ENCODE measurements at places on chromosomes 13 and 19.

DNA sequence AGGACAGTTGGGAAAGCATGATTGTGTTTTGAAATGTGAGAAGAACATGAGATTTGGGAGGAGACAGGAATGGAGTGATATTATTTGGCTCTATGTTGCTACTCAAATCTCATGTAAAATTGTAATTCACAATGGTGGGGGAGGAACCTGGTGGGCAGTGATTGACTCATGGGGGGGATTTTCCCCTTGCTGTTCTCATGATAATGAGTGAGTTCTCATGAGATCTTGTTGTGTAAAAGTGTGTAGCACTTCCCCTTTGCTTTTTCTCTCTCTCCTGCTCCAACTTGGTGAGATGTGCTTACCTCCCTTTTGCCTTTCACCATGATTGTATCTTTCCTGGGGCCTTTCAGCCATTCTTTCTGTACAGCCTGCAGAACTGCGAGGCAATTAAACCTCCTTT, 1261.0 kb upstream of the ATXN8OS start:
- DNase-seq, result no peak

- DNase-seq, result no peak
Observed at GRCh38 chr13:92989301-92989700, 237.3 kb upstream of the GPC6 start.

GRCh38 chr19:49685845-49686332, 3.5 kb upstream of the ADM5 start:
- no peak for DNase-seq

DNA sequence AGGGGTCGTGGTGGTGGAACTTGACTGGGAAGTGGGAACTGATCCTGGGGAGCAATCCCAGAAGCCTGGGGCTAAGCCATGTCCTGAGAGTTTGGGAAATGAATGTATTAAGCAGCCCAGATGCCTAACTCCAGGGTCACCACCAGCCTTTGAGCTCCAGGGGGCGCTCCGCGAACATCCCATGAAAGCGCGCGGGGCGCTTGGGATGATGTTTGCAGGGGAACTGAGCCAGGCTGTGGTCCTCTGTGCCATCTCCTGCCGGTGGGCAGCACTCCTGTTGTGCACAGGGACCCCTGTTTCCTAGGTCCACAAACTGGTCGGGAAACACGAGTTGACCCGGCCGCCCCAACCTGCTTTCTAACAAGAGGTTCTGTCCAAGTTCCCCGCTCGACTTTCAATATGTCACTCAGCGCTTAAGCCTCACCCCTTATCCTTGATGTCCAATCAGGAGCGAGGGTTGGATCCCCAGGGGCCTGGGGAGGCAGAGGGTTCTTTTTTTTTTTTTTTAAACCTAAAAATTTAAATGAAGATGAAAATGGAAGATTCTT, 14.4 kb downstream of the LEUTX start:
- DNase-seq, result peak; percentile 67

DNA sequence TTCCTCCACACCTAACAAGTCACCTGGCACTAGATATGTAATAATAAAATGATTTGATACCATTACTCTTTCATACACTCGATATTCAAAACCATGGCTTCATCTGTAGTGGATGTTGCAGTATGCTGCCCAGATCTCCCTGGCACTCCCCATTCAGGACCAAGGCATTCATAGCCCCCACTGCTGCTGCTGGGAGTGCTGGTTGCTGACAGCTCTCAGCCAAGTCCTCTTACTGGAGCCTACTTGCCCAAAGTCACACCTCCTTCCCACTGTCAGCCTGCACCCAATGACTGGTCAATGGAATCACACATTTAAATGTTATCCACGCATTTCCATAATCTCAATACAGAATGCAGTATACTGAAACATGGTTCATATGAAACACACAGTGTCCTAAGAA, 3.7 kb downstream of the SUCLA2 start:
- no peak for DNase-seq

GRCh38 chr13:64429691-64430090, 2800.4 kb downstream of the PCDH9 start:
- DNase-seq, result no peak

GRCh38 chr19:8592231-8593009, 15.2 kb upstream of the MYO1F start:
- DNase-seq, result no peak

DNA sequence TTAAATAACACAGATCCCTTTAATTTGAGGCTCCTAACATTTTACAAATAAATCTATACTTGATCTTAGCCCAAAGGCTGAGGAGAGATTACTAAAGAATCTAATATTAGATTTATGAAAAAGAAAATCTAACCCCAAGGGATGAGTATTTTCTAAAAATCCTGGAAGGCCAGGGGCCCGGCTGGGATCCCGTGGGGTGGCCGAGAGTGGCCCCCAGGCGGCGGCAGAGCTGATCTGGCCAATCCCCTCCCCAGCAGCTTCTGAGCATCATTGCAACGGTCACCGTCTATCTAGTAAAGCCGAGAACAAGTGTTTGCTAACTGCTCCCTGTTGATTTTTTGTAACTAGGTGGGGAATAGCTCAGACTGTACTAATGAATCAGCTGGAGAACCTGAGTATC, 37.5 kb downstream of the ADPRHL1 start:
- no peak for DNase-seq

GRCh38 chr13:21709697-21710096, 38.8 kb downstream of the FGF9 start:
- no peak for DNase-seq

GRCh38 chr13:63088226-63088625, 1672.6 kb upstream of the PCDH20 start:
- DNase-seq, result no peak

DNA sequence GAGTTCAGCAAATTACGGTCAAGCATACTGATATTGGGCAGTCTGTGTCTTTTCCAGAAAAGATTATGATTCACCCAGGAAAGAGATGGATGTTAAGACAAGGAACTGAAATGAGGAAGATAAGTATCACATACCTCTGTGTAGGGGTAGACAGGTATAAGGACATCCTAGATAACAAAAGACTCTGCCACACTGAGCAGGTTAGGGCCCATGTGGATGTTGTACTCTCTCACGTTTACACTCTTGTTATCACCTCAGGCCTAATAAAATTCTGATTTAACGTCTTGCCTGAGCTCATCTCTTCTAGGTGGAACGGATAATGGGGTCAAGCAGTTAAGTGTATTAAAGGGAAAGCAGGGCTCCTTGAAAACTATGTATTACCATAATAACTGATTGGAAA, 2480.8 kb downstream of the PCDH9 start:
- DNase-seq, result no peak

DNA sequence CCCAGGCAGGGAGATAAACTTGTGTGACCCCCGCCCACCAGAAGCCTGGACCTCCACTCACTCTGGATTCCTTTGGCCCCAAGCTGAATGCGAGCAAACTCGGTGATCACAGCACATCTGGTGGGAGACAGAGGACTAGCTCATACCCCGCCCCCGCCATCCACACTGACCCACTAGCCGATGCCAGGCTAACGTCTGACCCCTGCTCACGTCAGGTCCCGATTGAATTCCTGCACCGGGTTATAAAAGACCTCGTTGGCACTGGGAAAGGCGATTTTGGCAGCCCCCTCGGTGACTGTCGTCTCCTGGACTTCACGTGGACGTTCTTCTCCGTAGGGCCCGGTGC, 631 bp downstream of the TRMT1 start:
- no peak for DNase-seq

GRCh38 chr13:48000559-48001113, 437 bp downstream of the SUCLA2 start:
- no peak for DNase-seq

GRCh38 chr19:17766543-17767131, 15.4 kb downstream of the FCHO1 start:
- peak; percentile 37 for DNase-seq

- DNase-seq, result no peak
Observed at GRCh38 chr13:28474491-28475134, 20.3 kb downstream of the FLT1 start.

DNA sequence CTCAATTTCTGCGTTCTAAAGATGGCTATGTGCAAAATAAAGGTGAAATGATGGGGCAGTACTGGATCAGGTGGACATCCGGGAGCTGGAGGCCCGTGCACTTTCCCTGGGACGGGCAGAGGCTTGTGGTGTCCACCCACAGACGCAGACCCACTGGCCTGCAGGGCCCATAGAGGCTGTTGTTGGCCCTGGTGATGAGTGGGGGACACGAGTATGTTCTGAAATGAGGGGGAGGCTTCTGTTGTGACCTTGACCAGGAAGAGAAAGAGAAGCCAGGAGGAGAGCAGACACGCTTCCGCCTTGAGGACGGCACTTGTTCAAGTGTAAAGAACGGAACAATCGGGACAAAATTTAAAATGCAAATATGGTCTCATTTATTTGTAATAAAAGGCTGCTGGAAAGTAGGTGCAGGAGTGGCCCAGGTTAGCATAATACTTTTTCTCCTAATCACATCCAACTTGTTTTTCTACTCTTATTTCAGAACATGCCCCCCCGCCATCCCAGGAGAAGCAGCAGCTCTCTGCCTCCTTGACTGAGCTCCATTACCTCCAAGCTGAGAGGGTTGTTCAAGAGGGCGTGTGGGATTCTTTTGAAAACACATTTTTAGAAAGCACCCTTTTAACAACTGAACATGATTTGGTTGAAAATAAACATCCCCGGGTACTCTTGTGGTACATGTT, 27.1 kb downstream of the ATP11A start:
- no peak for DNase-seq

GRCh38 chr19:41330946-41331678, 21.1 kb downstream of the CCDC97 start:
- DNase-seq, result peak; percentile 17

GRCh38 chr13:81987159-81987558, 1646.2 kb upstream of the SPRY2 start:
- DNase-seq, result peak; percentile 22

GRCh38 chr13:39516096-39516495, 86.9 kb downstream of the LHFPL6 start:
- DNase-seq, result no peak

GRCh38 chr19:23403581-23404324, 8.5 kb upstream of the ZNF91 start:
- DNase-seq, result no peak

DNA sequence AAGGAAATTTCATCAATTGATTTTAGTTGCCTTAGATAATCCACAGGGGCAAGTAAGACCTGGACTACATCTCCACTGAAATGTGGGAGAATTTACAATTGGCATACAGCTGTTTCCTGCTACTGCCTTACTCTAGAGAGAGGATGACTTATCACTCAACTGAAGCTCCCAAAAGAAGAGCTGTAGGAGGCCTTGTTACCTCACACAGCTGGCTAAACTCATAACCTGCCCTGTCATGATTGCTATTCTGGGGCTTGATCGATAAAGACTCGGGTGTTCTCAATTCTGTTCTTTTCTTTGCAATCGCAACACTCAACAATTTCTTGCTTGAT, 1396.4 kb downstream of the EFNB2 start:
- DNase-seq, result no peak

DNA sequence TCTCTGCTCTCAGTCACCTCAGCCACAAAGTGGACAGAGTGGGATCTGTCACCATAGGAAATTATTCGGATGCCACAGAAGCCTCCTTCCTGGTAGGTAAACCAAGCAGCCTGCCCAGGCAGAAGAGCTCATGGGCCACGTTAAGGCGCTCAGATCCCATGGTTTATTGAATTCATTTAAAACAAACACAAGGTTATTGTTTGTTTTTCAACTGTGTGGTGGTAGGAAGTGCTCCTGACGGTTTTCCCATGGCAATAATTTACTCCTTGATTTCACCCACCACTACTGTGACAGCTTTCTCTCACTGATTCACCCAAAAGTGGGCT, 14.4 kb downstream of the BCAM start:
- no peak for DNase-seq

DNA sequence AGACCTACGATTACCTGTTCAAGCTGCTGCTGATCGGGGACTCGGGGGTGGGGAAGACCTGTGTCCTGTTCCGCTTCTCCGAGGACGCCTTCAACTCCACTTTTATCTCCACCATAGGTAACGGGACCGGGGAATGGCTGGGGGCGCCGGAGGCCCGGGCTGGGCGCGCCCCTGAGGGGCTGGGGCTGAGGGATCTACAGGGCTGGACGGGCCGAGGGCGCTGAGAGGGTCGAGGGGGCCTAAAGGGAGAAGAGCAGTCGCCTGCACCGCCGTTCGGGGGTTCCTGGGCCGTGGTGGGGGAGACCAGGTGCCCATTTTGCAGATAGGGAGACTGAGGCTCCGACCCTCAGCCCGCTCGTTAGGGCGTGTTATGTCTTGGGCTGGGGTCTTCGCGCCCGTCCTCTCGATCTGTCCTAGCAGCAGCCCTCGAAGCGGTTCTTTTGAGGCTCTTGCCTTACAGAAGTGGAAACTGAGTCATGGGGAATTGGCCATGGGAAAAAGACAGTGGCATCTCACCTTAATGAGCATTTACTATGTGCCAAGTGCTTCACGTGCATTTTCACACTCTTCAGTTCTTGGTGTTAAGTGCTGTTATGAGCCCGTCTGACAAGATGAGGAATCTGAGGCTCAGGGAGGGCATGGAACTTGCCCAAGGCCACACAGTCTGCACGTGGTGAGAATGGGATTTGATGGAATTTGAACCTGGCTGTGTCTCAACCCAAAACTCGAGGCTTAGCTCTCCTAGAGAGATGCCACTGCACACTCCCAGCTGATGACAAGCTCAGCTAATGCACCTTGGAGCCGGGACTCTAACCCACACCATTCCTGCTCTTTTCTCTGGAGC, 442 bp downstream of the RAB8A start:
- no peak for DNase-seq

DNA sequence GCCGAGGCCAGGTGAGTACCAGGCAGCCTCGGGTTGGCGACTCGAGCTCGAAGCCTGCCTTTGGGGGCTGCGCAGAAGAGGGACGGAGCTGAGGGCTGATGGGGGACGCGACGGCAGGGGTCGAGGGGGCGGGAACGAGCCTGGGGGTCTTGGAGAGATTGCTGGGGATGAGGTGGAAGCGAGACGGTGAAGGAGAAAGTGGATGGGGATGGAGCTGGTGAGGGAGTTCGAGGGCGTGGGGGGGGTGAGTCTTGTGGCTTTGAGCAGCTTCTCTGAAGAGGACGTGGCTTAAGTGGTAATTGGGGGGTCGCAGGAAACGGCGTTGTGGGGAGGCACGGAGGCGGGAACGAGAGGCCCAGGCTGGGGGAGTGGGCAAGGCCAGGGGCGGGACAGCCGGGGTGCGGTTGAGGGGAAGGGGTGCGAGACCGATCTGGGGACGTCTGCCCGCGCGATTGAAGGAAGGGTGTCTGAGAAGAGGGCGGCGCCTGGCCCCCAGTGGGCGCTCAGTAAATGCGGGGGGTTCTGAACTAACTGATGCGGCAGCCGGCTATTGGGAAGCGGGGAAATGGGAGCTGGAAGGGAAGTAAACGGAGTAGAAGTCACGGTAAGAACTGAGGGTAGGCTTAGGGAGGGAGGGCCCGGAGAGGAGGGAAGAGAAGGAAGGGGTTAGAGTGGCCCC, 426 bp downstream of the MYO9B start:
- DNase-seq, result no peak

DNA sequence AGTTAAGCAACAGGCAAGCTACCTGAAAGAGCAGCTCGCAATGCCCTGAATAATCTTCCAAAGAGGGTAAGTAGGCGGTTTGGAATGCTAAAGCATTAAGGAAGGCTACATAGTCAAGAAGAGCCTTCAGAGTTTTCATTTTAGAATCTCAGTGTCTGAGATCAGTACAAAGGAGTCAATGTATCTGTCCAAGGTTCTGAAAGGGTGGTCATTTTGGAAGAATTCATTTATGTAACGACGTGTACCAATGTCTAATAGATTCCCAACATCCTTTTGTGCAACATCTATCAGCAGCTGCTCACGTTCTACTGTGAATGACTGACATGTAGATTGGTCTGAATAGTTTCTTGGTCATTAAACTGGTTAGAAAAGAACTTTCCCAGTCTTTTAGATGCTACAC, 15.2 kb downstream of the ZNF665 start:
- no peak for DNase-seq
